ENCODE measurements at places on chromosomes 1 and 21. TPM values are rescaled to one million over a fixed set of nuclear protein-coding genes. Genes with fewer than 3 reads are reported as not detected.

Gene BMP8A
- not detected for total RNA-seq

Gene CNTN2
- 4.1 TPM for total RNA-seq

Gene APCS
- total RNA-seq: 3.9 TPM

Gene CELA2A
- not detected for total RNA-seq

Gene LIPI
- total RNA-seq: not detected

Gene OVAAL
- total RNA-seq: 0.96 TPM

Gene MX1
- 25.5 TPM for total RNA-seq

Gene LCE1F
- total RNA-seq: not detected

Gene ANKRD35
- 0.72 TPM for total RNA-seq

Gene S100A7A
- 2.9 TPM for total RNA-seq

Gene METTL13
- 9.4 TPM for total RNA-seq

Gene MAP3K21
- 3.6 TPM for total RNA-seq

Gene RCSD1
- total RNA-seq: 17.8 TPM

Gene GATAD2B
- 12.8 TPM for total RNA-seq

Gene RGS13
- total RNA-seq: 5.5 TPM

Gene SPRR2G
- total RNA-seq: 11.3 TPM
